Urinary bladder (tissue), 4 donors: ENCODE measurements at places on chromosomes 12 and 14.

GRCh38 chr12:104181313-104181712 lies 34.3 kb upstream of the TXNRD1 start:
- DNase-seq: no peak

DNA sequence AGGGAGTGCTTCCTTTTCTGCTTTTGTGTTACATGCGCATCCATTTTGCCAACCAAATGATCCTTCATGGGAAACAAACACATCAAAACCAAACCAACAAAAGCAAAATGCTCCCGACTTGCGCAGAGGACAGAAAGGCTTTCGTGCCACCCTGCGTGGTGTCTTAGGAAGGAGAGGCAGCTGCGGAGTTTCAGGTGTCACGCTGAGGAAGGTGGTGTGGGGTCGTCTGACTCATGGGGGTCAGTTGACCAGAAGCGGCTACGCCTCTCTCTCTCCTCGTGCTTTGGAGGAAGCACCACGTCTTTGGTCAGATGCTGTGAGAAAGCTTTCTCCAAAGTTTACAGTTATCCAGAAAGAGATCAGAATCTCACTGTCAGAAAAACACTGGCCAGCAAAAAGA lies 7.9 kb downstream of the EMP1 start:
- DNase-seq: no peak

DNA sequence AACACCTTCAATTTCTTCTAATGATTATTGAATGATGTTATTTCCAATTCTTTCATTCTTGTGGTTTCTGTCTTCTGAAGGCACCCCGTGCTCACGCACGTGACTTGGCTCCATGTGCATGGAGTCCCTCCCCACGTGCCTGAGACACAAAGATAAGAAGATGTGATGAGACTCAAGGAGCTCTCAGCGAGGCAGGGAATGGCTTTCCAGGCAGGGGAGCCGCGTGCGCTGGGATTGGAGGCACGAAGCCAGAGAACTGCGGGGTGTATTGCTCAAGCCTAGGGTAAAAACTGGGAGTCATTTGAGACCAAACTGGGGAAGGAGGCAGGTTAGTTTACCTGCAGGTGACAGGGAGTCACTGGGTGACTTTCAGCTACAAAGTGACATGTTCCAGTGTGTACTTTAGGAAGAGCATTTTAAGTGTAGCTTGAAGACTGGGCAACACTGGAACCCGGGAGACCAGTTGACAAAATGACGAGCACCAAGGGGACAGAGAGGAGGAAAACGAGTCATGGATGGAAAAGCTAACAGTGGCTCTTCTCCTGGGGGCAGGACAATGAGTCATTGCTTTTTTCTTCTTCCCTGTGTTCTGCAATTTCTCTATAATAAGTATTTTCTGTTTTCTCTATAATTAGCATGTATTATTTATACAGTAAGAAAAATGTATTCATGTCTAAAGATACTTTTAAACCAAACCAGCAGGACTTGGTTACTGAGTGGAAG lies 311.7 kb upstream of the FKBP4 start:
- DNase-seq: no peak

- no peak for DNase-seq
Observed at GRCh38 chr12:57104292-57104910, 6.8 kb downstream of the STAT6 start.

GRCh38 chr14:60722357-60723115 lies 1.6 kb downstream of the SIX4 start:
- DNase-seq: no peak

- no peak for DNase-seq
Observed at GRCh38 chr14:92122351-92122677, 545 bp downstream of the CPSF2 start.

- peak; percentile 42 for DNase-seq
Observed at GRCh38 chr14:92783813-92784431, 10.2 kb upstream of the GOLGA5 start.

DNA sequence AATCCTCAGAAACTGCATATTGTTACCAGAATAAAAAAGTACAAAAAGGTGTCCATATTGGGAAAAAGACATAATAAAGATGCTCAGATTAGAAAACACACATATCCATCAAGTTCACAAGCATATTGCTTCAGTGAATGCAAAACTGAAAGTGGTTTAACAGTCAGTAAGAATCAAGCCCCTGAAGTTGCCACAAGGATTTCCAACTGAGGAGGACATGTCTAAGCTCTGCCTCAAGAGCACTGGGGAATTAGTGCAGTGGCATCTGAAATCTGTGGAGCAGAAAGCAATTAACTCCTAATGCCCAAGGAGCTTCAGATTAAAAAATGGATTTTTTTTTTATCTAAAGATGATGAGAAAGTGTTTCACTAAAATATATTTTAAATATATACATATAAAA lies 113.2 kb downstream of the DENND5B start:
- no peak for DNase-seq

DNA sequence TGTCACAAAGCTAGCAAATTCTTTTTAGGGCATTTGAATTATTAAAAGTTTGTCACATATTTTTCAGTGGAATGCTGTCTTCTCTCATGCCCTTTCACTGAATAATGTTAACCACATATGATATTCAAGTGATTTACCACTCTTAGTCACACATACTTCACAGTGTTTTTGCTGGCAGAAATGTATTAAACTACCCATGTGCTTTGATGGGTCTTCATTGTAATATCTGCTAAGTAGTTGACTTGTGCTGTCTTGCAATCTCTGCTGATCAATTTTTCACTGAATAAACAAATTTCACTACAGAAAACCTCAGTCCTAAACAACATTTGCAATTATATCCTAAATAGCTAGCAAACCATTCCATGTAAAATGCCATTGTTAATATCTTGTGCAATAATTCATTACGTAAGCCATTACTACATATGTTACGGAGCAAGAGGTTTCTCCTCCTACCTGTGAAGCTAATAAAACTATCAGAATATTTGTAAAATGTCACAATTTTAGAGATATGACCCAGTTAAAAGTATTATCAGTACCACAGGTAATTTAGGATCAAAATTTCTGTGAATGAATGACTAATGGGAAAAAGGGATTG lies 64.6 kb upstream of the LMO3 start:
- DNase-seq: no peak

GRCh38 chr12:39047539-39048262 lies 142.3 kb upstream of the CPNE8 start:
- DNase-seq: no peak

DNA sequence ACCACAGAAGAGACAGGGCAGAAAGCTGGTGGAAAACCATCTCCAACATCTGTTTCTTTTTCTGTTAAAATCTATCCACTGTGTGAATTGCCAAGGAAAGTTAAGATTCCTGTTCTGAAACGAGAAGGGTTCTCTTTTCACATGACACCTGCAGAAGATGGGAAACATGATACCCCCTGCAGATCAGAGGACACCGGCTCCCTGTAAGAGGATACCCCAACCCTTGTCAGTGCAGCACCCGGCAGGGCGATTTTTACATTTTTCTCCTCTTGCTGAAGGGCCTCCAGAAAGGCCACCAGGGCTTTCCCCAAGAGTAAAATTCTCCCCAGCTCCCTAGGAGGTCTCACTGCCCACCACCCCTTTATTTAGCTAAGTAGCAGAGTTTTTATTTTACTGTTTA lies 48.2 kb downstream of the DPF3 start:
- DNase-seq: no peak

DNA sequence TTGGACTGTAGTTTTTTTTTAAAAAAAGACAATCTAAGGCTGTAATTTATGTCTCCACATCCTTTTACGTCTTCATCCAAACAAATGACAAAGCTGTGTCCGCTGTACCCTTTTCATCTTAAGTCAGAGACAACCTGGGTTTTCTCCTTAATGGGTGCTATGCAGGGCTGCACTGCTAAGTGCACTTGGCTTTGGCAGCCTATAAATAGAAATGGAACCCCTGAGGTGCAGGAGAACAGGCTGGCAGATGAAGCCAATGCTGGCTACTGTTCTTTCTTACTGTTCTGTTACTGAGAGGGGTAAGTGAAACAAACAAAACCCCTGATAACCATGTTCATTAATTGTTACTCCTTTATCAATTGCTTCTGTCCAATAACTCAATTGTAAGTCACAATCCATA lies 47.1 kb upstream of the KICS2 start:
- DNase-seq: no peak

GRCh38 chr12:54032086-54032619 lies 697 bp upstream of the HOXC5 start:
- DNase-seq: no peak

GRCh38 chr12:93634416-93634815 lies 42.8 kb upstream of the CRADD start:
- no peak for DNase-seq

GRCh38 chr12:132428936-132429601 lies 60.9 kb upstream of the FBRSL1 start:
- no peak for DNase-seq

DNA sequence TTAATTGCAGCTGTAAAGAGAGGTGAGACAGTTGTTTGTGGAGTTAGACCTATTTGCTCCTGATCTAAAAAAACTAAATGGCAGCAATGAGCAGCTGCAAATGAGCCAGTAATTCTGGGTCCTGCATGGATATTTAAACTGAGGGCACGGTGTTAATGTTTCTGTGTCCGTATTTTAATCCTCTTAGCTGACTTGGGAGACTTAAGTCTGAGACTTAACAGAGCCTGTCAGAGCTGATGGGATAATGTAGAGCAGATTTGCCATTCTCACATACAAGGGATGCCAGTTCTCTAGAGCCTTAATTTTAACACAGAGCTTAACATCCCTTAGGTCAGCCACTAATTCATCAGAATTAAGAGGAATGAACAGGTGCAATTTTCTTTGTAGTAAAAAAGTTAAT lies 178.6 kb upstream of the PDE3A start:
- DNase-seq: no peak

DNA sequence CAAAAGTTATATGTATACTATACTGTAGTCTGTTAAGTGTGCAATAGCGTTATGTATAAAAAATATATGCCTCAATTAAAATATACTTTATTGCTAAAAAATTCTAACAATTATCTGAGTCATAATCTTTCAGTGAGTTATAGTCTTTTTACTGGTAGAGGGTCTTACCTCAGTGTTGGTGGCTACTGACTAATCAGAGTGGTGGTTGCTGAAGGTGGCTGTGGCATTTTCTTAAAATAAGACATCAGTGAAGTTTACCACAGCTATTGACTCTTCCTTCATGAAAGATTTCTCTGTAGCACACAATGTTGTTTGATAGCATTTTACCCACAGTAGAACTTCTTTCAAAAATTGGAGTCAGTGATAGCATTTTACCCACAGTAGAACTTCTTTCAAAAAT lies 23.4 kb downstream of the POLR3B start:
- no peak for DNase-seq

DNA sequence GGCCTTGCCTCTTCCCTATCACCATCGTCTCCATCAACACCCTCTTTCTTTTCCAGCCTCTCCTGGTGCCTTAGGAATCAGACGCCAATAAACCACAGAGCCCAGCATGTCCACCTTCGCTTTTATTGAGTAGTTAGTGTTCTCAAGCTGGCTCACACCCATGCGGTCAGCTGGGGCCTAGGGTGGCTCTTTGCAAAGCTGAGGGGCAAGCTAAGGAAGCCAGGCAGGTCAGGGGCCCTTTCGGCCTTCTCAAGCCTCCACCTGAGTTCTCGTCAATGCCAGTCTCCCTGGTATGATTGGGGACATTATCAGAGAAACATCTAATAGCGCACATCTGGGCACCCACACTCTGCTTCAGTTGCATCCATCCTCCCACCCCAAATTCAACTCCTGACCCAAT lies 737 bp upstream of the TEX52 start:
- DNase-seq: no peak

DNA sequence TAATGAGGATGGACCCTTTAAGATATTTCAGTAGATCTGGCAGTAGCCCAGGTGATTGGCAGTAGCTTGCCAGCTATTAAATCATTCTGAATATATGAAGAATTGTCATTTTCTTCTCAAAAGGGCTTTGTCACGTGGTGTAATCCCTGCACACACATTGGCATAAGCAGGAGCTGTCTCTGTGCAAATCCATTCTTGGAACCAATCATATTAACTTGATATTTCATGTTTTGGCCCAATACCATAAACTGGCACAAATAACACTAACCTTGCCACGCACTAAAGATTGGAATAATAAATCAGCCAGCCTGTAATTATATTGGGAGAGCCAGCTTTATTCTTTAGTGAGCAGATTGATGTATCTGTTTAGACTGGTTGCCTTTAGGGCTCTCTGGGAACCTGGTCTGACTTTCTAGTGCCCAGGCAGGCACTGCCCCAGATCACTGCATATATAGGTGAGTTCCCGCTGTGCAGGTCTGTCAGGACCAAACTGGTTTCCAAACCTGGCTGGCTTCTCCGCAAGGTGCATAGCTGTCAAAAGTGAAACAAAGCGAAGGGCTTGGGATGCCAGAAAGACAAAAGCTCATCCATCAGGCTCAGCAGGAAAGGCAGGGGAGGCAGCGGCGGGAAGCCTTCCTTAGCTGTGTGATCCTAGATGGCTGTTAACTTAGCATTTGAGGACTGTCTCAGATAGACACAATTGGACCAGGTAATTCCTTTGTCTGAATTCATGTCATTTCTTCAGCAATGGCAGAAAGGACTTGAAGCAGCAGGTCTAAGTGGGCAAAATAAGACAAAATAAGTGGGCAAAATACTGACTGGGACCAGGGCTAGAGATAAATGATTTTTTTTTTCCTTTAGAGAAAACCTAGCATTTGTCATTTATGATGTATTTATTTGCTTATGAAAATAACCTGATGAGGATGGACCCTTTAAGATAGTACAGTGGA lies 128.8 kb upstream of the DYRK2 start:
- DNase-seq: no peak

DNA sequence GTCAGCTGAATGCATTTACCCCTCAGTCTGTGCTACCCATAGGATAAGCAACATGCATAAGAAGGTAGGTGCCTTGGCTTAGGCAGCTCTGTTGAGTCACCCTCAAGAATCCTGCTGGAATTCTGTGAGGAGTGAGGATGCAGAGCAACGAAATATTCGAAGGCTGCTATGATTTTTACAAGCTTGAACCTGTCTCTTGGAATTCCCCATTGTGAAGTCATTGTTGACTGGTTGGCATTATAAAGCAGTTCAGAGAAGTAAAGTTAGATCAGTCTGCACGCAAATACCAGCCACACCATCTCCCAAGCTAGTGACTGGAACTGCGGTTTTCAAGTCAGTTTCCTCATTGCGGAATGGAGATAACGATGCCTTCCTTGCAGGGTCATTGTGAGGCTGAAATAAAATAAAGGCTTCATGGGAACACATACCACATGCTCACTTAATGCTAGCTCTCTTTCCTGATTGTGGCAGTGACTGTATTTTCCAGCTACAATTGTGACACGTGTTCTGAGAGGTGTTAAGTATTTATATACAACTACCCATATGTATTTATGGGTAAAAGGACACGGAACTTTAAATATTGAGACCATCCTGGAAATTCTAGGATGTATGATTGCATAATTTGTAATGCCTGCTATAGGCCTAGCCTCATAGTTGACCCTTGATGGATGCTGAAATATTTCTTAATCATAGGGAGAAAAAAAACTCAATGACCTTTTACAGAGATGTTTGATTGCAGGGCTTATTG lies 96.7 kb downstream of the ETV6 start:
- no peak for DNase-seq

- DNase-seq: no peak
Observed at GRCh38 chr14:61519106-61519505, 176.2 kb upstream of the HIF1A start.
